ENCODE measurements at places on chromosomes 3 and 15.

- DNase-seq: peak; percentile 30
Observed at GRCh38 chr15:48681353-48681752, 35.8 kb upstream of the FBN1 start.

- no peak for DNase-seq
Observed at GRCh38 chr3:17964108-17964507, 221.7 kb upstream of the TBC1D5 start.

- DNase-seq: peak; percentile 44
Observed at GRCh38 chr3:29057326-29057725, 223.5 kb upstream of the RBMS3 start.

DNA sequence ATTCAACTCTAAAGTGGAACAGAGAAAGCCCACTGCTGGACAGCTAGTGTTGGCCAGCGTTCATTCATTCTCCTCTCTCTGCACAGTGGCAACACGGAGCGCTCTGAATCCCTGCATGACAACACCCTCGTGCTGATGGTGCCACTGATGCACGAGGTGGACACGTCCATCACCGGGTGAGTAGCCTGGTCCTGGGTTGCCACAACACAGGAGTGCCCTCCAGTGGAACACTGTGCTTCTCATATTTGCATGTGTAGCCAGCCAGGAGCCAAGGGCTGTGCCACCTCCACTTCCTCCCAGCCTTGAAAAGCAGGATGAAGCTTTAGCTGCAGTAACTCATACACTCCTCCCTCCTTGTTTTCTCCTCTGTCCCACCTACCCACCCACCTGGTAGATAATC, 120.0 kb upstream of the CTDSPL start:
- peak; percentile 22 for DNase-seq

GRCh38 chr3:122080207-122080587, 25.0 kb downstream of the CD86 start:
- DNase-seq: no peak

Data from AG08395 (cell line).